Stimulated activated CD8-positive, alpha-beta memory T cell treated with anti-CD3 and anti-CD28 coated beads, Interleukin-4, amount 100 ng/mL, for 1 hour (primary cell): ENCODE measurements at places on chromosomes 2 and 18.

- DNase-seq: no peak
Measured at GRCh38 chr2:119283873-119284331, 60.3 kb downstream of the STEAP3 start.

GRCh38 chr2:181164699-181165098 lies 184.3 kb downstream of the UBE2E3 start:
- no peak for DNase-seq

- DNase-seq: no peak
Measured at GRCh38 chr2:116141891-116142474, 1672.5 kb upstream of the DDX18 start.

DNA sequence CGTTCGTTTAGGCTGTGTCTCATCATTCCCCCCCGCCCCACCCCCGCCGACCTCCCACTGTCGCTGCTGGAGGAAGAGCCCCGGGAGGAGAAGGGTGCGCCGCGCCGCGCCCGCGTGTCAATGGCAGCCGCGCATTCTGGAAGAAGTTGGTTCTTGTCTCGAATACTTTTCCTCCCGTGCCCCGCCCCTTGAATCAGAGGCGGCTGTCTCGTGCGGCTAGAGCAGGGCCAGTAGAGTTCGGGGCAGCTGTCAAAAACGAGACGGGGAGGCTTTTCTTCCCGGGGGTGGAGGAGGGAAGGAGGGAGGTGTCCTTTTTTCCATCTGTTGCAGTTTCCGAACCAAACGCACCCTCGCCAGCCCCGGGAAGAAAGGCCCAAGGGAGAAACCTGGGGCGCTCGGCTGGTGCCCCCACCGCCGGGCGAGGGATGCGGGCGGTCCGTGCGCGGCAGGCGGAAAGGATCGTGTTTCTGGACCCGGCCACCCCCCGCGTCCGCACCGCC lies 410 bp upstream of the TGIF1 start:
- peak; percentile 49 for DNase-seq

- DNase-seq: no peak
Measured at GRCh38 chr2:178403671-178404306, 47.2 kb downstream of the PRKRA start.

DNA sequence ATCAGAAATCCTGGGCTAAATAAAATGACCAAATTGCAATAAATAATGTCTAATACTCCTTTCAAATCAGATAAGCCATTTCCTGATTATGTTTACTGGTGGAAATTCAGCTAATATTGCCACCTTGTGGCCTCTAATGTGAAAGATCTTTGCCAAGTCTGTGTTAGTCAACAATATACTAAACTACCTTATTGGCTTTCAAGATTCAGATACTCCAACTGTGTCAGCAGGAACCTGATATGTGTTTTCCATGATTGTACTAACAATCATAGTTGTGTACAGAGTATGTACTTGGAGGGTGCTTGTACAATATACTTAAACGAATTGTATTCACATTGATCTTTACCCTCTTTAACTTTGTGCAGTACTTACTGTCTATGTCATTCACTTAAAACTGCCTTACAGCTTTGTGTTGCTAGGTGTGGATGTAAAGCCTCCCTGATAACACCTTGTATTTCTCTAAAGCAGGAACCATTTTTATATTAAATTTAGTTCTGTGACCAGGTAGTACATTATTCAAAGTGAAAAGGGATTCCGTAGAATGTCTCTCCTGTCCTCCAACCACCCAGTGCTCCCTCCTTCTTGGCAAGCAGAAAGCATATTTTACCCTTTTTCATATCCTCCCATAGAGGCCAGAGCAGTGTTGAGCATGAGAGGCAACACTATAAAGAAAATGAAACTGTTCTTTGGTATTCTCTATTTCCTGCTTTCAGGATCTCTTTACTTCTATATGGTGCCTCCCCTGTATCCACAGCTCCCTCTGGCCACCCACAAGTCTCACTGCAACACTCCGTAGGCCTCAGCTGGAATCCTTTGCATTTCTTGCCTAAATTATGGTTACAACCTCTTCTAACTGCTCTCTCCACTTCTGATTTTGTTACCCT lies 75.2 kb upstream of the C2orf15 start:
- no peak for DNase-seq
